ENCODE measurements at places on chromosomes 3 and 15. TPM values are rescaled to one million over a fixed set of nuclear protein-coding genes. Genes with fewer than 3 reads are reported as not detected.

RTP3 gene
- total RNA-seq = 0.41 TPM

AGBL1 gene
- total RNA-seq = not detected

POPDC2 gene
- 0.06 TPM for total RNA-seq

- DNase-seq = no peak
These were observed 14.3 kb downstream of the IGDCC4 start for GRCh38 chr15:65408324-65409035.

DNA sequence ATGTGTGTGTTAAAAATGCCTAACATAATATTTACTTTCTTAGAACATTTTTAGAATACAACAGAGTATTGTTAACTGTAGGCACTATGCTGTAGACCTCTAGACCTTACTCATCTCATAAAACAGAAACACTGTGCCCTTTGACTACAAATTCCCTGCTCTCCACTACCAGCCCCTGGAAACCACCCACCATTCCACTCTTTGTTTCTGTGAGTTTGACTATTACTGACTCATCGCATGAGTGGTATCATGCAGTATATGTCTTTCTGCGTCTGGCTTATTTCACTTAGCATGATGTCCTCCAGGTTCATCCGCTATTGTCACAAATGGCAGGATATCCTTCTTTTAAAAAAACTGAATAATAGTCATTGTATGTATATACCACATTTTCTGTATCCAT lies 216.7 kb upstream of the CFAP20DC start:
- no peak for DNase-seq

GOLGA8T gene
- not detected for total RNA-seq

- DNase-seq = no peak
These were observed 84.9 kb upstream of the SKOR1 start for GRCh38 chr15:67740405-67740804.
